ENCODE measurements at places on chromosomes 7 and 10.

DNA sequence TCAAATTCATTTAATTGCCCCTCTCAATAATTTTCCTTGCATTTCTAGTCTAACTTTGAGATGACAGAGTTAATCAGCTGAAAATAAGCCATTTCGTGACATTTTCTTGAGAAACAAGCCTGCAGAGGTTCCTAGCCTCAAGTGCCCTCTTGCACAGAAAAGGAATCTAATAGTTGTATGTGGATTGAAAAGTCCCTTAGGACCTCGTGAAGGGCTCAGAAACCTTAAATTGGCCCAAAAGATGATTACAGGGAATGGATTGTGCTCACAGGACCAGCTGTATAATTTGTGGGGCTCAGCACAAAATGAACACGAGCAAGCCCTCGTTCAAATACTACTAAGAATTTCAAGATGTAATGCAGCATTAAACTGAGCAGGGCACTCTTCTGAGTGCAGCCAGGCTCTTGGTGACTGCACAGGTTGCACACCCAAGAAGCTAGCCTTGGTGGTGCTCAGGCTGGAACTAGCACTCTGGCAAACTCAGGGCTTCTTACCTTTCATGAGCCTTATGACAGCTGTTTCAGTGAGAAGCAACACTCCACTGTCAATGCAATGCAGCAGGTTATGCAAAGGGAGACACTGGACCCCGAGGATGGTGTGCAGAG lies 102.2 kb downstream of the GSAP start:
- no peak for DNase-seq

- no peak for DNase-seq
Measured at GRCh38 chr7:133750287-133750686, 376.9 kb upstream of the LRGUK start.

DNA sequence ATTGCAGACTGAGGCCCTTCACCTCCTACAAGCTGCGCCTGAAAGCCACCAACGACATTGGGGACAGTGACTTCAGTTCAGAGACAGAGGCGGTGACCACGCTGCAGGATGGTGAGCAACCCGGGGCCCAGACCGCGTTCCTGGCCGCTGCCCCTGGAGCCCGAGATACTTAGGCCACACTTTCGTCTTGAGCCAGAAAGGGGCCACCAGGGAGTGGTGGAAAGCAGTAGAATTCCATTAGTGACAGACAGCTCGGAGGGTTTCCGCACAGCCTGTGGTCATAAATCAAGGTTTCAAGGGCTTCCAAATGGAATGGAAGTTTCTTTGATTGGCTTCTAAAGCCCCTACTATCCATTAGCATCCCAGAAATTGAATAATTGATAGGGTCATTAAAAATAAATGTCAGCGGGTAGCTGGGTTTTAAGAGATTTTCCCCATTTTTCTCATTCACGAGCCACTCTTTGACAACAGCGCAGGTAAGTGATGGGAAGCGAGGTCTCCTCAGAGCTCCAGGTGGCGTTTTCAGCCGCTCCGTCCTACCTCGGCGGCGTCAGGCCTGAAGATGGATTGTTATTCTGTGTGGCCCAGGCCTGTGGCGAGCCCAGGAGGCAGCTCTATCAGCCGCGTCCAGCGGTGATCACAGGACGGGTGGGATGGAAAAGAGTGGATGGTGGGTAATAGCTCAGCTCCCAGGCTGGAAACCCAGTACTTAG lies 523.5 kb upstream of the FOXK1 start:
- DNase-seq: no peak

DNA sequence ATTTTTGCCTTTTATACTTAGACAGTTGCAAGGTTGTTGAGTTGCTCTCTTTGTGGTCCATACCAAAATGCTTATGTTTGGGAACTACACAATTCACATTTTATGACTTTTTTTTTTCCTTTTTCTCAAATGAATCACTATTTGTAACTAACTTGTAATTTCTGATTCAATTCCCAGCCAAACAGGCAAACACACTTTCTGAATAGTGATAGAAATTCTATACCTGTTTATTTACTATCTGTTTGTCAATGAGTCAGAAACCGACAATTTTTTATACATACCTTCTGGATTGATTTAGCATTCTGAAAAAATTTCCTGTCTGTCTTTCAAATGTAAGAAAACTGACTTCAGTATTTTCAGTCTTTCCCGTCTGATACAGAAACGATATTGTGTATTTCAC lies 69.1 kb downstream of the MBL2 start:
- no peak for DNase-seq

- no peak for DNase-seq
Measured at GRCh38 chr7:88314061-88314491, 7.4 kb upstream of the STEAP4 start.

DNA sequence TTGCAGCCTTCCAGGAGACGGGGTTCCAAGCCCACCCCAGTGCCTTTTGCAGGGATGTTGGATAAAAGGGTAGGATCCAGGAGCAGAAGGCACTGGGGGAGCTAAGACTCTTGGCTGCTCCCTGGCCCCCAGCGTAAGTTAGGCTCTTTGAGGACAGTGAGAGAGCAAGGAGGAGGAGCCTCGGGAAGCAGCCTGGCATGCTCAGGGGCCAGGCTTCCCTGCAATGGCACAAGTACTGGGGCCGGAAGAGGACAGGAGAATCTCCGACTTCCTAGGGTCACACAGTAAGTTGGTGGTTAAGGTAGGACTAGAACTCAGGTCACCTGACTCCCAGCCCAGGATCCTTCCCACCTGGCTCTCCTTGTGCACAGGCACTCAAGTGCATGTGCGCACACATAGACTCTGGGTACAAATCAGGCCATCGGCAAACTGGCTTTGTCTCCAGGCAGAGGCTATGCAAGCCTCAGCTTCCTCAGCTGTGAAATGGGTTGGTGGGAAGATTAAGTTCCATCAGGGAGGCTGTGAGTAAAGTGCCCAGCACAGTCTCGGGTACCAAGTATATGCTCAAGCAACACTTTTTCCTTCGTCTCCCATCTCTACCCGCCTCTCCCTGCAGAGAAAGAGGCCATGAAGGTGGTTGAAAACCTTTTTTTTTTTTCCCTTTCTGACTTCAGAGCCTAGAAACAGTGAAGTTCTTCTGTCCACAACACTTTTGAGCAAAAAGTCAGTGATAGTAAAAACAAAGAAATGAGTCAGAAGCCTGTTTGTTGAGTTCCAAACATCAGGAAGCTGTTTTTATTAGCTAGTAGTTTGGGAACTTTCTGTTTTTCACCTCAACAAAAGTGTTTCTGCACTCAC lies 79.1 kb downstream of the NEURL1 start:
- DNase-seq: no peak

GRCh38 chr7:78714356-78714755 lies 739.1 kb downstream of the MAGI2 start:
- no peak for DNase-seq

DNA sequence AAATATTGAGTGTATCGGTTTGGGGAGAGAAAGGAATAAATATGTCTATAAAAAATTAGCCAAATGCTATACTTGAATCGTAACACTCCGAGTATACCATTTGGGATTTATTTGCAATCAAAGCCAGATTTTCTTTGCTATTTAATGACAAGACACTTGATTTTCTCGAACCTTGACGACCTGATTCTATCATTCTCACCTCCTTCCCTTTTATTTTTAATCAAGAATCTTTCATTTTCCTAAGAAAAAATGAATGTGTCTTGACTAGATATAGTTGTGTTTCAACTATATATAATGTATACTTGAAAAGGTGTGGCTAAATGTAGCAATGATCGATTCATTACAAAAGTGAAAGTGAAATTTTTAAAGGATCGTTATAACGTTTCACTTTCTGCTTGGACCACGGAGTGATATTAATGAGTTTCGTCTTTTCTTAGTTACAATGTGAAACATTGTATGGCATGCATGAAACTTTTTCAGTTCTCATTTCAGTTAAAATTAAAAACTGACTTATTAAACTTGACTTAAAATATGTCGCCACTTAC lies 562 bp downstream of the NUB1 start:
- DNase-seq: no peak

GRCh38 chr10:53166325-53166724 lies 393.7 kb upstream of the MBL2 start:
- no peak for DNase-seq

- DNase-seq: no peak
Measured at GRCh38 chr10:77892021-77892739, 34.4 kb downstream of the DLG5 start.

DNA sequence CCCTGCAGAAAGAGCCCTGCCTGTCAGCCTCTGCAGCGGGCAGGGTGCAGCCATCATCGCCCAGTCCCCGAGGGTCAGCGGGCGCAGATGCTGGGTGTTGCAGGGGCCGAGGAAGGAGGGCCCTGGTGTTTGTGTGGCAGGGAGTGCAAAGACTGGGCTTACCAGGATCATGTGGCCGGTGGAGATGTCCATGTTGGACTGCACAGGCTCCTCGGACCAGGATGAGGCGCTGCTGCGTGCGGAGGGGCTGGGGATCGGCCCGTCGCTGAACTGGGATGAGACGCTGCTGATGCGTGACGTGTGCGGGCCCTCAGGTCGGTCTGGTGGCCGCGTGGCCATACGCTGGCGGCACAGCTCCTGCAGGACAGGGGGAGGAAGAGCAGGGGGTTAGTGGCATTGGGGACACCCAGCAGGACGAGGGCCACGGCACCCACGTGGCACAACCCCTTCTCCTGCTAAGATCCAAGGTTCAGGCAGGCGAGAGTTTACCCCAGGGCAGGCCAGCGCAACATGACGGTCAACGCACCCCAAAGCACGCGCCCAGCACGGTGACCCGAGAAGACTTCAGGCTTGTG lies 319.5 kb downstream of the DNAJB6 start:
- no peak for DNase-seq

- DNase-seq: no peak
Measured at GRCh38 chr7:150379441-150380379, 580 bp downstream of the ZNF775 start.

DNA sequence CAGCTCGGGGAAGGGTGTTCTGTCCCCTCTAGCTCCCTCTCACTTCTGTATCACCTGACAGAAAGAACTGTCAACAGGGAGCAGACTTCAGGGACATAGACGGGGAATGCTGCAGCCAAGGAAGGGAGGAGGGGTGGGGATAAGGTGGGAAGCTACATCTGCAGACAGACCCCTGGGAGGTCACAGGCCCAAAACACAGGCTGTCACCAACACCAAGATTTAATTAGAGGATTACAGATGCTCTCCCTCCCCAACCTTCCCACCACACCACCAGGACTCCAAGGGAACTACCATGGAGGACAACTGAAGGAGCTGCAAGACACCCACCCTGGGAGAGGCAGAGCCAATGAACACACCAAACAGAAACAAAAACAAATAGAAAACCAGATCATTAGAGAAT lies 425.2 kb upstream of the VSTM2A start:
- no peak for DNase-seq

- no peak for DNase-seq
Measured at GRCh38 chr10:17227367-17228090, 512 bp upstream of the VIM start.

DNA sequence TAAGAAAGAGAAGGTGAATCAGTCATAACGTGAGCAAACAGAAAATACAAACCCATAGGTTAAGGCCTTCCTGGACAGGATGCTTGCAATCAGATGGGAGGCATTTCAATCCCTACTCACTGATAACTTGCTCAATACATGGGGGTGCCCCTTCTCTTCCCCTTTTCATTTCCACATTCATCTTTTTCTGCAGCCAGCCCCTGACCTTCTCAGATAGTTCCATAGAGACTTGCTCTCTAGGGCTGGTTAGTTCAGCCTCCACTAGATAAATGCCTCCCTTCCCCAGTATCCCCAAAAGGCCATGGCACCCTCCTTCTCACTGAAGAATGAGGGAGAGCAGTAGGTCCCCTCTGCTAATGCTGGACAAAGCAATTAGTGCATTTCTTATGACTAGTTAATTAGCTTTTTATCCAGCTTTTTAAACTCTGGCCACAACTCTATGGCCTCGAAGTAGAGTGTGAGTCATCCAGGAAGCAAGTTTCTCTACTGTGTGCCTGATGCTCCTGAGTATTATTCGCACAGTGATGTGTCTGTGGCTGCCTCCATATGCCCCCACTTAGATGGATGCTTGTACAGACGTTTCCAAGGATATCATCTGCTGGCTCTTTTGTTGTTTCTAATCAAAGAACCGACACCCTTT lies 12.7 kb downstream of the CHN2 start:
- DNase-seq: peak; percentile 54

DNA sequence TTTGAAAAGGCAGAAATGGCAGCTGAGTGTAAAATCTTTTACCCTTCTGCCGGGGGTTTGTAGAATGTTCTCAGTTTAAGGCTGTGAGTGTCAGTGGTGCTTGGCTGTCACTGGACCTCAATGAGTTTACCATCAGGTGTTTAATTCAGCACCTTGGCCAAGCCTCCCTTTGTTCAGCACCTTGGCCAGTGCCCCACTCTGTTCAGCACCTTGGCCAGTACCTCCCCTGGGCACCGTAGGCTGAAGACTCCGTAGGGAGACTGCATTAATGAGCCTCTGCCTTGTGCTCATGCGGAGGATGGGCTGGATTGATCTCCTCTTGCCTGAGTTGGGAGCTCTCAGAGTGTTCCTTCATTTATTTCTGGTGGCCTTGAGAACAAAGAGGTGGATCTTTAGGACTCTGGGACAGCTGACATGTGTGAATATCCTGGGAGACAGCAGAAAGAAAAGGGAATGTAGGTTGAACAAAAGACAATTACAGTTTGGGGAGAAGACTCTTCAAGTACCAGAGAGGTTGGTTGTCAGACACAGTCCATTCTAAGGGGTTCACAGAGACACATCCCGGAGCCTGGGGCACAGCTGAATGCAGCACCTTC lies 1.6 kb downstream of the FAM24A start:
- DNase-seq: peak; percentile 19

DNA sequence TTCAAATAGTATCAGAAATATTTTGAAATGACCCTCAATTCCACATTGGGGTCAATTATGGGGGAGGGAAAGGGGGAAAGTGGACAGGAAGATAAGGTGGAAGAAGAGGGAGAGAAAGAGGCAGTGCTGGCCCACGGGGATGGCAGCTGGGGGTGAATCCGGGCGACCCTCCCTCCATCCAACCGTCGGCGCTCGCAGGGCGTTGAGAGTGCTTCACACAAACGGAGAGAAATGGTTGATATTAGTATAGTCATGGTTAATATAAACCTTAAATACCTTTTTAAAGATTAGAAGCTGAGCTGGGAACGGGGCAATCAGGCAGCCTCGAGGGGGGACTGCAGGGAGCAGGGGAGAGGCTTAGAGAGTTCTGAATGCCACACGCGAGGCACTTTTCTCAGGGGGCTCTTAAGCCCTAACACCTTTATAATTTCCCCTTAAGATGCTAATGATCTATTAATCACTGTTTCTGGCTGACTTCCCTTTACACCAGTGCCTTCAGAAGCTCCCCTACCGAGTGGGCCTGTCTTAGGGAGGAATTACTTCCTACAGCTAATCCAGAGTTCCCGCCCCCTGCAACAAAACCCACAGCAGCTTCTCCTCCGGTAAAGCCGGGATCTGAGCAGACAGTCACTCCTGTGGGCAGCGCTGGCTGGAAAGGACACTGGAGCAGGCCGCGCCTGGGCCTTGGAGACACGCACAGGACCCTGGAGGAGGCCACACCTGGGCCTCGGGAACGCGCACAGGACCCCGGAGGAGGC lies 39.5 kb downstream of the PRKAG2 start:
- no peak for DNase-seq

DNA sequence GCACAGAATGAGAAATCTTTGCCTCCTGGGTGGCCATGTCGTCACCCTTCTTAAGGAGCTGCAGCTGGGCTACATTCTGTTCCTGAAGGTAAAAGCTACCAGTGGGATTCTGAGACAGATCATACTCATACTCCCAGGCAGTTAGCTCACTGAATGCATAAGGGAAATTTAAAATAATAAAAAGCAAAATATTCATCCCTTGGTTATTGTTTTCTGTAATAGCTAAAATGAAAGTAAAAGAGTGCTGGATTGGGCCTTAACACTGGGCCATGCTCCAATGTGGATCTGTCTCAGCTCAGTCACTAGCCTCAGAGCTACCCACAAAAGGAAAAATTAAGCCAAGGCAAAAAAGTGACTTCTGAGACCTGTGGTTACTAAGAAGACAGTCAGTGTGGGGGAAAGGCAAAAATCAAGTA lies 8.9 kb upstream of the DYNC2I1 start:
- DNase-seq: no peak
